ENCODE measurements at places on chromosomes 3 and 15.

DNA sequence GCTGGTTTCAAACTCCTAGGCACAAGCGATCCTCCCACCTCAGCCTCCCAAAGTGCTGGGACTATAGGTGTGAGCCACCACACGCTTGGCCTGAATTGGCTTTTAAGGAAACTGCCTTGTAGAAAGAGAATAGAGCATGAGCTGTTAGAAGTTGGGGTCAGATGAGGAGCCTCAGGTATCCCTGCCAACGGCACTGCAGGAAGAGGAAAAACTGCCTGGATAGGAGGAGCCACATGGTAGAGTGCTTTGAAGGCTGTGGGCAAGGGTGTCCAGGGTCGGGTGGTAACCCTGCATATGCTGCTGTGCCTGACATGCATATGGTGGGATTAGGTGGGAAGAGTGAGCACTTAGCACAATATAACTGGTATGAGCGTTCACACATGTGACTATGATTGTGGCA, 55.0 kb downstream of the BSN start:
- DNase-seq = no peak

DNA sequence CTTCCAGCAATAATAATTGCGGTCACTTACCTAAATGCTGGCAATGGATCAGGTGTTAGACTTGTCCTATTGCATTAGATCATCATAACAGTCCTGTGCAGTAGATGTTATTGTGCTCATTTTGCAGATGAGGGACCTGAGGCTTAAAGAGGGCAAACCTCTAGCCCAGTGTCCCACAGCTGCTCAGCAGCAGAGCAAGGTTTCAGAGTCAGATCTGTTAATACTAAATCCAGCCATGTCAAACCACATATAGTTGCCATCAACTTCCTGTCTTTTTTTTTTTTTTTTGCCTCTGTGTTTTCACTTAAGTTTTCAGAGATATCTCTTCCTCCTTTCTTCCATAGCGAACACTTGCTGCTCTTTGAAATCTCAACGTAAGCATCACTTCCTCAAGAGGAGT, 12.1 kb downstream of the FEZF2 start:
- DNase-seq = no peak

DNA sequence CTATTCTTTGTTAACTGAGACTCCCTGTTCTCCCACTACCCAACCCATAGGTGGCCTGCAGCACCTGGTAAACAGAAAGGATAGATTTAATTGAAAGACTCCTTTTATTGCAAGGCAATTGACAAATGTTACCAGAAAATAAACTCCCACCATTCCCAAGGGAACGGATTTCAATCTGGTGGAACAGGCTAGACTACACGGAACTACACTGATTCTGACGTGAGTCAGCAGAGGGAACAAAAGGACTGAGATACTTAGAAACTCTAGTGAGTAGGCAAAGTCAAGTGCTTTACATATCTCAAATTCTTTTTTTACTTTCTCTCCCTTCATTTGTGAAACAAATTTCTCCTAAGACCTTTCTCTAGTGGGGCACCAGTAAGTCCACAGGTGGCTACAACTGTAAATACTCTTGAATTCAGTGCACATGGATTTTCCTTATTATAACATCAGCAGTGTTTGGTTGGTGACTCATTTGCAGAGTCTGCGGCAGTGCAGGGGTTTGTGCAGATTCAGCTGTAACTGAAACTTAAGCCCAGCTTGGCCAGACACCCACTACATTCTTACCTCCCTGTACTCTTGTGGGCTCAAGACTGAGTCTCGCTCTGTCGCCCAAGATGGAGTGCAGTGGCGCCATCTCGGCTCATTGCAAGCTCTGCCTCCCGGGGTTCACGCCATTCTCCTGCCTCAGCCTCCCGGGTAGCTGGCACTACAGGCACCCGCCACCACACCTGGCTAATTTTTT, 34.3 kb upstream of the PLSCR2 start:
- no peak for DNase-seq

GRCh38 chr15:45799508-45799907, 164.7 kb downstream of the SQOR start:
- no peak for DNase-seq

GRCh38 chr15:96261575-96262034, 68.9 kb upstream of the NR2F2 start:
- no peak for DNase-seq

- no peak for DNase-seq
Observed at GRCh38 chr15:81007428-81008064, 6.8 kb downstream of the TLNRD1 start.

DNA sequence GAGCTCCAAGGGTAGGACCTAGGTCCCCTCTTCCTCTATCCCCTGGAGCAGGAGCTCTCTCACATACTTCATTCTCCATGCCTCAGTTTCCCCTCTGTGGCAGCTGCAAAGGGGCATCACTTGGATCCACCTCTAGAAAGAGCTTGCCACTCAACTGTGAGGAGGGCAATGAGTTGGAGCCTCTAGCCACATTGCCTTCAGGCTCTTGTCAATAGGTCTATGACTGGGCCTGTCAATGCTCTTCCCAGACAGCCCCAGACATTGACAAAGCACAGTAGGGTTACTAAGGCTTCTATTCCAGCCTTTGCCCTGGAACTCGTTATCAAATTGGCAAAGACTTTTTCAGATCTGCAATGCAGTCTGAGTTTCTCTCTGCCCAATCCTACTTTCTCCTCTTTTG, 4.4 kb upstream of the VIPR1 start:
- no peak for DNase-seq

DNA sequence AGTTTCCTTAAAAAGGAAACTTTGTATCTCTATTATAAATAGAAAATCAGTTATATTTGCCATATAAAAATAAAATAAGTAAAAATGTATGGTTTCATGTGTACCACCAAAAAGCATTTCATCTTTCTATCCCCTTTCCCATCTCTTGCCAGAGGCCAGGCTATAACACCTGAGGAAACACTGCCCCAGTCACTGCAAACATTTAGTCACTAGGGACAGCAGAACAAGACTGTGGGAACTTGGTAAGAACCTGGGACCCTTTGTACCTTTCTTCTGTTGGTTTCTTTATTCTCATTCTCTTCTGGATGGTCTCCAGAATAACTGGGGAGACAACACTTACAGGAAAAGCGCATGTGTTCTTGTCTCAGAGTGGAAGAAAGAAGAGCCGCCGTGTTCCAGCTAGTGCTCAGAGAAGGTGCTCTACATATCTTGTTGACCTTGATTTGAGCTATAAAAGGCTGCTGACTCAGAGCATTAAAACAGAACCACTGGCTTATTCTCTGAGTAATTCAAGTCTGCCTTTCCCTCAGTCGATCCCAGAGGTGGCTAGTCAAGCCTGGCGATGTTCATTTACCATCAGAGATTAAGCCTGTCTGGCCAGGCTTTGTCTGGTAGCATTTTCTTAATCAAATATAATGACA, 361.6 kb downstream of the RBMS3 start:
- no peak for DNase-seq

DNA sequence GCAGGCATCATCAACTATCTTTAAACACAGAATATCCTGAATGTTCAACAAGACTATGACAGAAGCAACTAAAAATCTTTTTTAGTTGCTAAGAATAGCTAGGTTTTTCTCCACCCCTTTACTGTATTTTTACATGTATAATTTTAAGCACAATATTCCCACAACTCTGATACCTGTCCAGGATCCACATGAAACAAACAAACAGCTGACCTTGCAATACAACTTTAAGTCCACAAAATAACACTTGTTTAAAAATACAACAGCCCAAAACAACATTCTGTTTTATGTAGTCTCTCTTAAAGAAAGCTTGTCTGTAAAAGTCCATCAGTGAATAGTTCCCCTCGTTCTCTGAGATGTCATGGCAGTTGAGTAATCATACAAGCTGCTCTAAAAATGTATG, 41.1 kb downstream of the IFT57 start:
- DNase-seq = no peak

- no peak for DNase-seq
Observed at GRCh38 chr3:190968616-190969015, 106.1 kb upstream of the GMNC start.

DNA sequence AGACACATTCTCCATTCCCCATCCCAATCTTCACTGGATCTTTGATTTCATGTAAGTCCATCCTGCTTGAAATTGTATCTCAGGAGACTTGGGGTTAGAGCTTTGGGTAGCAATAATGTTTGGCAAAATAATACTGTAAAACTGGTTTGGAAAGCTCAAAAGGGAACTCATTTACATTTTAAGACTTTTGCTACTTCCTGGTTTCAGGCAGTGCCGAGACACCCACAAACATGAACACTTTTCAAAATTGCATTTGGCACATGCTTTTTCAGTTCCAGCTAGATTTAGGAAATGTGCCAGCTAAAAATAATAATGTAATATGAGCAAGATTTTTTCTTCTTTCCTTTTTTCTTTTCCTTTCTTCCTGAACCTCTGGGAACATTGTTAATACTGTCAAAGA, 145.7 kb upstream of the CBLB start:
- no peak for DNase-seq

GRCh38 chr3:18027161-18027939, 284.9 kb upstream of the TBC1D5 start:
- no peak for DNase-seq

GRCh38 chr3:118544458-118544857, 490.2 kb downstream of the IGSF11 start:
- no peak for DNase-seq

DNA sequence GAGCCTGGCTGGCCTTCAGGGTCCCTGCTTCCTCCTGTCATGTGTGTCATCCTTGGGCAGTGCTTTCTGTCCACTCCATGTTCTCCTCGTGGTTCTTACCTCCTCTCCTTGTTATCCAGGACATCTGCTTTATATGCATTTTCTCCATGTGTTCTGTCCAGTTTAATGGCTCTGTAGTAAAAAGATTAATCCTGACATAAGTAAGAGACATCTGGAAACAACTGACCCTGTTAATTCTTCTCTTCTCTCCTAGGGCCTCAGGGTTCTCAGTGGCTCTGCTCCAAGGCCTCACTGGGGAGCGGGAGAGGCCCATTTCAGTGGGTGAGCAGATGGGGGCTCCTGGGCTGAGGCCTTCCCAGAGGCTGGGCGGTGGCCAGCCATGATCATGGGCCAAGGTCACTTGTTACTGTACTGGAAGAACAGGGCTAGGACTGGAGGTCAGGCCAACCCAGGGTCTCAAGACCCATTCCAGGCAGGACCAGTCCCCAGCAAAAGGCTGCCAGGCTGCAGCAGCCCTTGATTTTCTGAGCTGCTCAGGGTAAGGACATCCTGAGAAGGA, 20.2 kb upstream of the CDCP1 start:
- DNase-seq = no peak

DNA sequence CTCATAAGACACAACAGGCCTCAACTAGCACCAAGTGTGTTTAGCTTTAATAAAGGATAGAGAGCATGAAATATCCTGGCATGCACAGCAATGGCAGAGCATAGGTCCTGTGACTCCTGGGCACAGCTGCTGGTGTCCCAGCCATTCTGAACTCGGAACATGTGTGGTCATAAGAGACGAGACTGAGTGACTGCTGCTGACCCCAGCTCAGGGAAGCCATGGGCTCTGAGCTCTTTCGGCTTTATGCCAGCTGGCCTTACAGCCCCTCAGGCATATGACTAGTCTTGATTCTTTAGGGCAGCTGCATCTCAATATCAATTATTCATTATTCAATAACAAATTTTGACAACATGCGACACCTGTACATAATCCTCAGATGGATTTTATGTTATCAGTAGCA, 62.4 kb upstream of the TOPAZ1 start:
- no peak for DNase-seq

GRCh38 chr3:13718436-13718835, 161.4 kb downstream of the WNT7A start:
- DNase-seq = no peak

DNA sequence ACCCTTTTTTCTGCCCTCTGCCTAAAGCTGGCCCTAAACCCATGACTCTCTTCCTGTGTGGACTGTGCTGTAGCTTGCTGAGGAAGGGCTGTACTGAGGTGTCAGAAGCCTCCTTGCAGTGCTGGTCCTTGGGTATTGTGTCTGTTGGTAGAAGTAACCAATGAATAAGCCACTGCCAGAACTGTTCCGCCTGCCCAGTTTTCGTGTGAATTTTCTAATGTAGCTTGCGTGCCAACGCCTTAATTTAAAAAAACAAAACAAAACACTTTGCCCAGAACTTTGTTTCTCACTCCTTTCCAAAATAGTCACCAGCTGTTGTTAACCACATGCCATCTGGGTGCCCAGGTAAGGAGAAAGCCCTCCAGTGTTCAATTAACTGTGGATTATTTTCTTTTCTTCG, 101.9 kb downstream of the KLHL25 start:
- DNase-seq = no peak

DNA sequence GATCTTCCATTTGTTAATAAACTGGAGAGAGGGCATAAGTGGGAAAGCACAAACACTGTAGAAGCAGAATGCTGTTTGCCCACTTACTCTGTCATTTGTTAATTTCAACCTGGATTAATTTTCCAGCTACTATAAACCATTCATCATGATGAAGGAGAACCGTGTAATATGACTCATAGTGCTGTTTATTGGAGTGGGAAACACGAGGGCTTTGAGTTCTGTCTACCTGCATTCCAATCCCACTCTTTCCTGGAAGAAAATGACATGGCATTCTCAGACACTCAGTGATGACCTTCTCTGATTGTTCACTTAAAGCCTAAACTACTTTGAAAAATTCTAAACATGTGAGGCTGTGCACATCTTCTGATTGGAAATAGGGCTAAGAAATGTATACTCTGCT, 826.7 kb downstream of the AGBL1 start:
- no peak for DNase-seq

GRCh38 chr3:184756151-184757021, 44.5 kb upstream of the MAGEF1 start:
- DNase-seq = no peak

DNA sequence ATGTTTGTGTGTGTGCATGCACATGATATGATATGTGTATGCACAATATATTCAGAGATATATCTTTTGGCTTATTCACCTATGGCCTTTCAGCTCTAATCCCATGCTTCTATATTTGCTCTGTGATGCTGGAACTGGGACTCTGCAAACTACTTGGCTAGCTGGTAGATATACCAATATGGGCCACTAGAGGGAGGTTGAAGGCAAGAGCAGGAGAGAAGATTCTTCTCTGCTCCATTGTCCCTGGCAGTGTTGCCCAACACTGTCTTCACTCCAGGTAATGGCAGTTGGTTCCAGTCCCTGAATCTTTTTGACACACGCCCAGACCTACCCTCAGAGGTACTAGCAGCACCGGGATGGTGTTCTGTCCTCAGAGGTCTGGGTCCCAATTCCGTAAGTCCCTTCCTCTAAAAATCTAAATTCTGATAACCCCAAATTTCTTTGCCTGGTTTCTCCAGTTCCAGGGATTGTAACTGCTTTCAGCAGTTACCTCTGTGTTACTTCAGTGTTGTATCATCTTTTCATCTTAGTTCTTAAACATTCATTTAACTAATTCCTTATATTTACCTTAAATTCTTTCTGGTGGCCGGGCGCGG, 44.7 kb downstream of the GTPBP8 start:
- no peak for DNase-seq

DNA sequence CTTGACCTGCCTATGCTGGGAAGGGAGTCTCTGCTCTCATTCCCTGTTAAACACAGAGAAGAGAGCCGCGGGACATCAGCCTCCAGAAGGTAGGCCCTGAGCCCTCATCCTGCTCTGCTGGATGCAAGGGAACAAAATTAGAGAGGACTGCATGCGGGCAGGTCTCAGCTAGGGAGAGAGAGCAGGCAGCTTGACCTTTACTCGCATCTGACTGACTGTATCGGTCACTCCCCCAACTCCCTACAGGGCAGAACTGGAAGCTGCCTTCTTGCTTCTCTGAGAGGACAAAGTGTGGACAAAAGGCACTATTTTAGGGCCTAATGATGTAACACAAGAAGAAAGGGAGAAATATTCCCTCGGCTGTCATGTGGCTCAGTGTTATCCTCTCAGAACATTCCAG, 38.7 kb upstream of the ATOSA start:
- no peak for DNase-seq

All from activated CD8-positive, alpha-beta memory T cell treated with anti-CD3 and anti-CD28 coated beads for 1 hour (primary cell).